Naive B cell (primary cell): ENCODE measurements at places on chromosomes 3 and 15. TPM values are rescaled to one million over a fixed set of nuclear protein-coding genes. Genes with fewer than 3 reads are reported as not detected.

GRCh38 chr15:75203908-75204263 is 2.2 kb downstream of the C15orf39 start:
- H3K27ac ChIP-seq = peak overlapping the region; percentile 95
- H3K4me1 ChIP-seq = peaks cover 17% of the 10 kb centered on the region
- no peak overlapping the region for H3K4me3 ChIP-seq
- H3K27me3 ChIP-seq = peaks cover 16% of the 10 kb centered on the region
- H3K36me3 ChIP-seq = no peaks in the 10 kb centered on the region
- DNase-seq = no peak

GRCh38 chr3:99498550-99499234 is 139.7 kb upstream of the COL8A1 start:
- no peaks in the 10 kb centered on the region for H3K36me3 ChIP-seq
- DNase-seq = no peak
- H3K4me3 ChIP-seq = no peak overlapping the region

- H3K4me1 ChIP-seq = no peaks in the 10 kb centered on the region
- no peaks in the 10 kb centered on the region for H3K36me3 ChIP-seq
- no peak overlapping the region for H3K4me3 ChIP-seq
- no peak overlapping the region for H3K27ac ChIP-seq
- H3K27me3 ChIP-seq = no peaks in the 10 kb centered on the region
- DNase-seq = no peak
Observed at GRCh38 chr3:64244011-64244942, 19.0 kb upstream of the PRICKLE2 start.

DNA sequence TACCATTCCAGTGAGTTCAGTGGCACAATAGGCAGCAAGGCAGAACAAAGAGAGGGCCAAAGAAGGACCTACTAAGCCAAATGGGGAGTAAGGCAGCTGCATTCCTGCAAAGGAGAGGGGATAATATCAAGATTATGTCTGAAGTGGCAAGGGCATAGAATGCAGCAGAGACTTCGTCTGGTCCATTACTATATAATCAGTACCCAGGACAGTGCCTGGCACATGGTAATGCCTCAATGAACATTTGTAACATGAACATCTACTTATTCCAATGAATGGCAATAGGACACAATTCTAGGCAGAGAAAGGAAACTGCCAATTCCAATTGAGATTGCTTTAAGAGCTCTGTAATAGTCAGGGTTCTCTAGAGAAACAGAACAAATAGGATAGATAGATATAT is 82.1 kb upstream of the STAC start:
- no peaks in the 10 kb centered on the region for H3K4me1 ChIP-seq
- H3K27me3 ChIP-seq = no peaks in the 10 kb centered on the region
- H3K4me3 ChIP-seq = no peak overlapping the region

The SUCNR1 gene
- not detected for polyA plus RNA-seq

The TMEM212 gene
- not detected for polyA plus RNA-seq

The ZKSCAN7 gene
- 3.9 TPM for polyA plus RNA-seq

The ZNF80 gene
- polyA plus RNA-seq = not detected

The FANCD2OS gene
- polyA plus RNA-seq = 1.0 TPM

The REC114 gene
- not detected for polyA plus RNA-seq
